Esophagus squamous epithelium (tissue), 5 donors: ENCODE measurements at places on chromosomes 1 and 21.

DNA sequence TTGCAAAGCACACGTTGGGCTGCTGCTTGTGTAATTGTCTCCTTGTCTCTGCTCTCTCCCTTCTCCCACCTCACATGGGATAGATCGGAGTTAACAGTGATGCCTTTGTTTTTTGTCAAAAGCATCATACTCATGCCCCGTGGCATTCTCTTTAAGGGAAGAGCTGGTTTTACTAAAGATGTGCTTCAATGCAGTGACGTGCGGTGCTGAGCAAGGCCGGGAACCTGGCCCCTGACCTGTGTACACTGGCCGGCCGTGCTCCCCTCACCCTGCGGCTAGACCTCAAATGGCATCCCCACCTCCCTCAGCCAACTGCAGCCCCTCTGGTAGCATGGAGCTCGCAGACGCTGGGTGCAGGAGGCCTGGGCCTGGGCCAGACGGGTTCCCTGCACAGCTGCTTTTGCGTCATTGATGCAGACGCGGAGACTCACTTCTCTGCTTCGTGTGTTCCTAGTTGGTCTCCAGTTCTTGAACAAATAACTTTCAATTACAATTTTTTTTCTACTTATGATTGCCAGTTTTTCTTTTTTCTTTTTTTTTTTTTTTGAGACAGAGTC is 19.9 kb downstream of the AGPAT3 start:
- DNase-seq, result no peak

DNA sequence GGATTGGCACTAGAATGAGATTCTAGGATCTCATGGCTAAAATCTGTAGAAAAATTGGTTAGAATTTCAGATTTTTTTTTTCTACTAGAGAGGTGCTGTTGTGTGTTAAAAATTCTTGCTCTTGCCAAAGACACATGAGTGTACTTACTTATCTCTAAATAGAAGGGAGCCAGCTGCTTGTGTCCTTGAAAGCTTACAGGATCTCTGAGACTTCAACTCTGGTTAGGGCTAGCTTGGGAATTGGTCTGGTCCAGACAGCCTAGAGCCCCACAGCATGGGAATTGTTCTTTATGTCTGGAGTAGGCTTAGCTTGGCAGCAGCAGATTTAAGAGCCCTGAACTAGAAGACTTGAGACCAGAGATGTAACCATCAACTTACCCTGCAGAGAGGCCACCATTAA is 37.3 kb downstream of the MACO1 start:
- no peak for DNase-seq

GRCh38 chr21:20377250-20377649 is 621.0 kb upstream of the NCAM2 start:
- DNase-seq, result no peak

DNA sequence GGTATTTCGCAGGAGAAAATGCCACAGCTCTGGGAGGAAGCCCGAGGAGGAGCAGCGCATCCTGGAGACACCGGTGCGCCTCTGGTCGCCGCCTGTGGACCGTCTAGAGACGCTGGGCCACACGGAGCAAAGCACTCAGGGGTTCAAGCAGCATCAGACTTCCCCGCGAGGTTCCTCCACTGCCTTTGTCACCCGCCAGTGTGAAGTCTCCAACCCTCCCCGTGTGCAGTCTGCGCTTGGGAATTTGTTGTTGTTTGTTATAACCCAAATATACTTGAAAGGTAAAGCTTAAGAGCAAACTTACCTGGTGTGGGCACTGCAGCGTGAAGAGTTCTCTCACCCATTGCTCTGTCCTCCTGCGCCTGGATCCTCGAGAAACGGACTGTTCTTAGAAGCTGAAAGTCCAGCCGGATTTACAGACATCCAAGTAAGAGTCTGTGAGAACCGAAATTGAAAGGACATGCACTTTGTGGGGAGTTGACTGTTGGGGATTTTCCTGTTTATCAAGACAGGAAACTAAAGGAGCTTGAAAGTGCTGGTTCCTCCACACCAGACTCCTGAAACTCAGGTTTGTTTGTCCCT is at the start of gene GBP4:
Gene GBP4 (minus strand): TSS at position 452 of the 582 bp plus-strand sequence. CDS start 108 bp downstream, at position 344.
- no peak for DNase-seq

DNA sequence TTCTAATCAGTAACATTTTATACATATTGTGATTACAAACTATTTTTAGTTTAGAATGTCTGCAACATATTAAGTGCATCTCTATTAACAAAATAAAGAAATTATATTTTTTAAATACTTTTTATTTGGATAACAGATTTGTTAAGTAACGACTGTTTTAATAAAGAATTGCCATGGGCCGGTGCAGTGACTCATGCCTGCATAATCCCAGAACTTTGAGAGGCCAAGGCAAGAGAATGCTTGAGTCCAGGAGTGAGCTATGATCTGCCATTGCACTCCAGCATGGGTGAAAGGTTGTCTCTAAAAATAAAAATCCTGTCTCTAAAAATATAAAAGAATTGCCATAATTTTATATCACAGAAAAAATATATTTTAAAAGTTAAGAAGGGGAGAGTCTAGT is 4.1 kb downstream of the LRRIQ3 start:
- no peak for DNase-seq

DNA sequence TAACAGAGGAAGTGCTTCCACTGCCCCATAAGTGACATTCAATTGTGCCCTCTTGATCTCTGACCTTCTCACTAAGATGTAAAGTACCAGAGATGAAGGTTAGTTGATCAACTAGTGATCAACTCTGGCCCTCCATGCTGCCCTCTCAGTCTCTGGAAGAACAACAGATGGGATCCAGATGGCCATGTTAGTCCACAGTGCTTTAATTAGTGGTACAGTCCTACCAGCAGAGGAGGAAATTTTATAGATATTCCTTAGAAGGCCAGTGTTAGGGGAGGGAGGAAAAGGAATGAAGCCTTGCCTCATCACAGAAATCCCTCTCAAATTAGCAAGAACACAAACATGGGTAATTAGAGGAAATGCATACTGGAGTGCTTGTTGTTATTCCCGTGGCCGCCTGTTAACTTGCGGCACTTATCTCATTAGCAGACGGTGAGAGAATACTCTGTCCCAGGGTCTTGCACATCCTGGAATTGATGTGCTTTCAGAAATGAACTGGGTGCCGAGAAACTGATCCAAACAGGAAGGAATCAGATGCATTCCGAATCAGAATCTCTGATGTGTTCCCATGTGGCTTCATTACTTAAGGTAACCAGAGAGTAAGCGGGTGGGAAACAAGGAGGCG is 91.1 kb upstream of the RGS4 start:
- DNase-seq, result no peak

GRCh38 chr1:9451081-9451480 is 88.2 kb upstream of the SLC25A33 start:
- DNase-seq, result no peak

DNA sequence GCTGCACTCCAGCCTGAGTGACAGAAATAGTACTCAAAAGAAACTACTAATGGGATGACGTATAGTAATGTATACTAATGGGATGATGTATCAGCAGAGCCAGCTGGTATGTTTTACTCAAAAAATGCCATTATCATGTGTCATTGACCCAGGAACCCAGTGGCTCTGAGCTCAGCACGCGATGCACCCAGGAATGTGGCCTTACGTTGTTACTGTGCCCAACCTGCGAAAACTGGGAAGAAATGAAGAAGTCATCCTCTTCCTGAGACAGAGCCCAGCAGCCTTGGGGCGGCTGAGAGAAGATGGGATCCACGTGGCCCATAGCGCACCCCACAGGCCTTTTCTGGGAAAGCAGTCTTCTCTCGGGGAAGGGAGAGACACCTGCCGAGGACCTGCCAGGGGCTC is 8.8 kb downstream of the UBE2J2 start:
- DNase-seq, result no peak

DNA sequence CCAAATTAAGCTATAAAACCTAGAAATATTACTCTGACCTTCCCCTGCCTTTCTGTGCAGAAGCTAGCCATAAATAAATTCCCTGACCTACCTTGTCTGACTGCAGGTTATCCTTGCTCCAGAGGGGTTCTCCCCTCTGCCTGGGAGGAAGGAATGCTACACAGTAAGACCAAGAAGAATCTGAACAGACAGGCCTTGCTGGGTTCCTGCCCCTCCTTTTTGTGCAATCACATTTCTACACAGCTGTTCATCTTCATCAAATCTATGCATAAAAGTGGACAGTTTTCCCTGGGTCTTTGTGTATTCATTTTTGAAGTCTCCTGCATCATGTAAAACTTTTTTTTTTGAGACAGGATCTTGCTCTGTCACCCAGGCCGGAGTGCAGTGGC is 50.6 kb downstream of the DNTTIP2 start:
- no peak for DNase-seq
